GM06990 (cell line): ENCODE measurements at places on chromosomes 5 and 9.

- DNase-seq, result no peak
Measured at GRCh38 chr5:32760091-32760509, 49.0 kb downstream of the NPR3 start.

- DNase-seq, result no peak
Measured at GRCh38 chr5:69134126-69134525, 32.8 kb upstream of the CCNB1 start.

DNA sequence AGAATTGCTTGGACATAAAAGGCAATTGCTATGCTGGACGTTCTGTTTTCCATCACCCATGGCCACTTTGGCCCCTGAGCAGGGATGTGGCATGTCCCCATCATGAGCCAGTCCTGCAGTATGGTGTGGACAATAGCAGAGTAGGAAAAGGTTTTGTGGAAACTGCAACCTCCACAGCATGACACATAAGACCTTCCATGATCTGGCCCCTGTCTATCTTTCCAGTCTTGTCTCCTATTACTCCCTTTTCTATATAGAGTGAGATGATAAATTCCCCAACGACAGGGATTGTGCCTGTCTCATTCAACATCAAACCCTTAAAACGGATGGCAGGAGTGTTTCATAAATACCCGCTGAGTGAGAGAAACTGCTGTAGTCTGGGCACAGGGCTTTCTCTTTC is 174.7 kb upstream of the PTCH1 start:
- no peak for DNase-seq

GRCh38 chr9:134883040-134883782 is 2.6 kb downstream of the FCN2 start:
- no peak for DNase-seq

- DNase-seq, result no peak
Measured at GRCh38 chr5:91146230-91146629, 236.9 kb downstream of the ARRDC3 start.

DNA sequence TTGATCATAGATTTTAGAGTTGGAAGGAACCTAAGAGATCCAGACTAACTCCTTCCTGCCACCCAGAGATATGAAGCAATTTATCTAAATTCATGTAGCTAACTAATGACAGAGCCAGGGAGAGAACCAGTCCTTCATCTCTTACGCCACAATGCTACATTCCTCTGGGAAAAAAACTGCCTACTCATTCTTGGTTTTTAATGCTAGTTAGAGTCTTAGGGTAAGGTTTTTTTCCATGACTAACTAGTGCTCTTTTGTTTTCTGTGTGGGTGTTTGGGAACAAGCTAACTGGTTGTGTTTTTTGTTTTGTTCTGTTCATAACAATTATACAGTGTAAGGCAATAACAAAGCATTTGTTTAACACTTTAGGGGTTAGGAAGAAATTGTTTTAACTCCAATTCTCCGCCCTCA is 52.4 kb downstream of the SLC44A1 start:
- no peak for DNase-seq

- DNase-seq, result no peak
Measured at GRCh38 chr5:65243161-65243560, 238.6 kb downstream of the ADAMTS6 start.

DNA sequence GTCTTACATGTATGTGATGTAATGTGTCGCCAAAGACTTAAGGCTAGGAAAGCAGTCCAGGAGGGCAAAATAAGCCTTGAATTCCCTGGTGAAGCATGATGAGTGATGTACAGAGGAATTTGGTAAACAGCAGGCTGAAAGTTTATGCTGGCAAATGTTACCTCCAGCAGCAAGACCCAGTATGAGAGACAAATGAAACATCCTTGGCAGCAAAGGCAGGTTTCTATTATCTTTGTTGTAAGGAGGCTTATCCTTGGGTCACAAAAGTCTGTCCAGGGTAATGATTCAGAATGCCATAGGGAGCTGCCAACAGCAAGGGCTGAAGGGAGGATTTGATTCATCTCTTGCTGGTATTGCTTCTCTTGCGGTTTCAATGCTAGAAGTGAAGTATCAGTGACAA is 75.9 kb upstream of the HTR4 start:
- DNase-seq, result no peak

- no peak for DNase-seq
Measured at GRCh38 chr5:75322066-75322465, 15.0 kb upstream of the HMGCR start.

DNA sequence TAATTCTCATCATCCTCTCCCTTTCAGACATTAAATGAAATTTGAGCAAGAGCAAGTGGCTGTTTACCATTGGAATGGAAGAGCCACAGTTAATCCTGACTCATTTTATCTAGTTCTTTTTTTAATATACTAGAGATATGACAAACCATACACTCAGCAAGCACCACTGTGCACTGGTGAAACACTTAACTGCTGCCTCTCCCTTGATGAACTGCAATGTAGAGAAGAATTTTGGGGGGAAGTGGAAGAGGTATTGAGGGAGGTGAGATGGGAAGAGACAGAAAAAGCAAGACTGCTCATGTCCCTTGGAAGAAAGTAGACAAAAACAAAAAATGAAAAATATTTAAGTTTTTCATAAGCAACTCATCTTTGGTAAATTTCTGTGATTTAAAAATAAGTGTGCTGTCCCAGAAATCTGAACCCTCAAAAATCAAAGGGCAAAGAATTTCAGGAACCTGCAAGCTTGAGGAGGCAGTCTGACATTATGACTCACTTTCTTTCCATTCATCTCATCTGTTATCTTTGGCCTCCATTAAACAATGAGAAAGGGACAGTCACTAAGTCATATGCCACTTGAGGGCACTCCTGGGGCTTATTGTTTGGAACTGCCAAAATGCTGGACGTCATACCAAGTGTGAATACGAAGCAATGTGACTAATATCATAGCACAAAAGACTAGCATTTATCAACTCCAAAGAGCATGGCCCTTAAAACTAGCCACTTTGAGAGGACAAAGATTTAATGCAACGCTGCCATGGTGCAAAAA is 566.8 kb upstream of the DMAC1 start:
- no peak for DNase-seq

DNA sequence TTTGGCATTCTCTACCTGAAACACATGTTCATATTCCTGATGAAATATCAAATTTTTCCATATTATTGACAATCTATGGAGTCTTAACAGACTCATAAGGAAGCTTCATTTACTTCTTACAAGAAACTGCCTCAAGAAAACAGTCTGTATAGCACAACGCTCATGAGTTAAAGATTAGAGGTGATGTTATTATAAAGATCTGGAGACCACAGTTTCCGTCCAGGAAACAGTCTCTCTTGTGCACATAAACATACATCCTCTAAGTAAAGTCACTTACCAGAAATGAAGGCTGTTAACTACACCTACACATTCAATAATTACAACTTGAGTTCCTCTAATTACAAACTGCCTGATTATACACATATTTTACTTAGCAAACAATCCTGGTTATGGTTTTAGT is 86.9 kb downstream of the RAPGEF6 start:
- DNase-seq, result no peak

DNA sequence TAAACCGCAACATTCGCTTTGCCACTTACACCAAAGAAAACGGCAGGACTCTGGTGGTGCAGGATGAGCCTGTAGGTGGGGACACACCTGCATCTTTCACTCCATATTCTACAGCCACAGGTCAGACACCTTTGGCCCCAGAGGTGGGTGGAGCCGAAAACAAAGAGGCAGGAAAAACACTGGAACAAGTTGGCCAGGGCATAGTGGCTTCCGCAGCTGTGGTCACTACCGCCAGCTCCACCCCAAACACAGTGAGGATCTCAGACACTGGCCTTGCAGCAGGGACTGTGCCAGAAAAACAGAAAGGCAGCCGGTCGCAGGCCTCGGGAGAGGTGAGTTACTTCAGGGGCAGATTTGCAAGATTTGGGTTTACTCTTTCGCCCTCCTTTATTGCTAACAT is 33.8 kb downstream of the KDM3B start:
- DNase-seq, result no peak

- DNase-seq, result no peak
Measured at GRCh38 chr5:24325306-24325832, 319.4 kb downstream of the CDH10 start.

DNA sequence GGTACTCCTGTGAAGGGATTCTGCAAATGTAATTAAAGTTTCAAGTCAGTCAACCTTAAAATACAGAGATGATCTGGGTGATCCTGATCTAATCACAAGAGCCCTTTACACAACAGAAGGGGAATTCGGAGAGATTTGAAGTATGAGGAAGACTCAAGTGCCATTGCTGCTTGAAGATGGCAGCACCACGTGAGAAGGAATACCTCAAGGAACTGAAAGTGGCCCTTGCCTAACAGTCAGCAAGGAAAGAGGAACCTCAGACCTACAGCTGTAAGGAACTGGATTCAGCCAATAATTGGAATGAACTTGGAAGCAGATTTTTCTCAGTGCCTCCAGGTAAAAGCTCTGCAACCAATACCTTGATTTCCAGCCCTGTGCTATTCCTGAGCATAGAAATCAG is 87.4 kb downstream of the THBS4 start:
- no peak for DNase-seq

- no peak for DNase-seq
Measured at GRCh38 chr5:80804332-80804731, 149.5 kb upstream of the DHFR start.

- no peak for DNase-seq
Measured at GRCh38 chr5:103472265-103472664, 90.3 kb downstream of the NUDT12 start.

DNA sequence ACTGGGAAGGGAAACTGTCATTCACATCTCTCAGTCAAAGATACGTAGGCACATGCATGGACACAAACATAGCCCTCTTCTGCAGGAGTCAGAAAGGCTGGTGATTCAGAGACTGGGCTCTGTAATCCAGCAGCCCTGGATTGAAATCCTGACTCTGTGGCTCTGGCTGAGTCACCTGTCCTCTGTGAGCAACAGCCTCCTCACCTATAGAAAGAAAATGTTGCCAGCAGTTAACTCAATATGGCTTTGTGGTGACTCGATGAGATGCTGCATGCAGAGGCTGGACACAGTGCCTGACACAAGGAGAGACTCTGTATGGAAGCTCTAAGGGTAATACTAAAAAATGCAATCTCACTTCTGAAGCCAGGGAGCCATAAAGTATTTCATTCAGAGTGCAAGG is 23.9 kb upstream of the CDKN2AIPNL start:
- DNase-seq, result no peak

- no peak for DNase-seq
Measured at GRCh38 chr9:106376689-106377088, 486.3 kb upstream of the ZNF462 start.

DNA sequence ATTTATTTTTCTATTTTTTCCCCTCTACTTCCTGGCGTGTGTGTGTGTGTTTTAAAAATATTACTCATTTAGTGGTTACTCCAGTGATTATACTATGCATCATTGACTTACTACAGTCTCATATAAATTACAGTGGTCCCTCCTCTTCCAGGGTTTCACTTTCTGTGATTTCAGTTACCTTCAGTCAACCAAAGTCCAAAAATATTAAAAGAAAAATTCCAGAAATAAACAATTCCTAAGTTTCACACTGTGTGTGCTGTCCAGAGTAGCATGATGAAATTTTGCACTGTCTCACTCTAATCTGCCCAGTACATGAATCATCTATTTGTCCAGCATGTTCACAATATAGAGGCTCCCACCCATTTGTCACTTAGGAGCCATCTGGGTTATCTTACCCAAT is 47.4 kb upstream of the CCDC112 start:
- DNase-seq, result no peak

GRCh38 chr5:134561871-134562296 is 36.4 kb downstream of the JADE2 start:
- no peak for DNase-seq

- DNase-seq, result no peak
Measured at GRCh38 chr5:144108131-144108530, 62.3 kb downstream of the YIPF5 start.

DNA sequence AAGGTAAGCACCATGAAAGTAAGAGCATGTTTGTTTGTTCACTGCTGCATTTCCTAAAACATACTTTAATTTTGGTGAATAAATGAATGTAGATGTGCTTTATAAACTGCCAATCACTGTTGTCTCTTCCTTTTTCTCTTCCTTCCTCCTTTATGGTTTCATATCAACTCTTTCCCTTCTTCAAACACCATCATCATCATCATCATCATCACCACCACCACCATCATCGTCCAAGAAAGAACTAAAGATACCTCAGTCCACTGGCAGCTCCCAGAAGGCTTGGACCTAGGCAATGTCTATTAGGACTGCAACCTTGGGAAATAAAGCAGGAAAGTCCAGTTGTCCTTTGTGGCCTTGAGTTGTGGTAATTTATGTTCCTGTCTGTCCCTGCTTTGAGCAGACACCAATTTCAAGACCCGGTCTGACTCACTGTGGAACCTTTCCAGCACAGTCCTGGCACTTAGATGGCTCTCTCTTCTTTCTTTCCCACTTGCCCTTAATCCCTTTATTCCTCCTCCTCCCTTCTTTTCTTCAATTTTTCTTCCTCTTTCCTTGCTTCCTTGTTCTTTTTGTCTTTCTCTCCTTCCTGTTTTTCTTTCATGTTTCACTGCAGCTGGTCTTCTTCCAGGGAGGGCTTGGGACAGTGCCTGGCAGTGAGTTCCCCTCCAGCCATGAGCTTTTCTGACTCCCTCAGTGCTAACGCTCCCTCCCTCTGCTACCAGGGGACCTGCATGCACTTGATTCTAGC is 99.3 kb downstream of the ANGPTL2 start:
- DNase-seq, result no peak

DNA sequence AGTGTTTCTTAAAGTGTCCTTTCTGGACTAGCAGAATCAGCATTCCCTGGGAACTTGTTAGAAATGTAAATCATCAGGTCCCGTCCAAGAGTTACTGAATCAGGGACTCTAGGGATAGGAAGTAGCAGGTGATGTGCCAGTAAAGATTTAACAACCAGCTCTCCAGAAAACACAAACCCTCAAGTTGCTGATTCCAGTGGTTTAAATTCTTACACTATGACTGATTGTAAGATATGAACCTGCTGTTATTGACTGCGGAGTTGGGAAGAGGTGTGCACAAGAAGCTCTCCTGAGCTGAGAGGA is 39.1 kb upstream of the BASP1 start:
- DNase-seq, result no peak

DNA sequence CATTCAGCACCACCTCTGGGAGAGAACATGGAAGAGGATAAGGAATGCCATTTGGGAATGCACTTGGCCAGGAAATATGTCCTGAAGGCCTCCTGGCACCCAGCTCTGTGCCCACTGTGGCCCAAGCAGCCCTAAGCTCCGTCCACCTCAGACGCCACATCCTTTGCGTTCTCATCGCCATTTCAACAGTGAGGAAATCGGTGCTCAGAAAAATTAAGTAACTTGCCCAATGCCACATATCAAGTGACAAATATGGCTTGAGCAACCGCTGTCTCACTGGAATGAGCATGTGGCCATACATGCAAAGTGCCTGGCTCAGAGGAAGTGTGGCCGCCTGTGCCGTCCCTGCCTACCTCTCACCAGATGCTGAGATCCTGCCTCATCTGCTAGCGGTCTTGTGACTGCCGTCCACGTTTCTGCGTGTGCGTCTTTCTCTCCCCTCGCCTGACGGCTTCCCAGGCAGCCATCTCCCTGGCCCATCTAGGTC is 984 bp upstream of the DOK3 start:
- DNase-seq, result no peak
